ENCODE measurements at places on chromosomes 1 and 21.

DNA sequence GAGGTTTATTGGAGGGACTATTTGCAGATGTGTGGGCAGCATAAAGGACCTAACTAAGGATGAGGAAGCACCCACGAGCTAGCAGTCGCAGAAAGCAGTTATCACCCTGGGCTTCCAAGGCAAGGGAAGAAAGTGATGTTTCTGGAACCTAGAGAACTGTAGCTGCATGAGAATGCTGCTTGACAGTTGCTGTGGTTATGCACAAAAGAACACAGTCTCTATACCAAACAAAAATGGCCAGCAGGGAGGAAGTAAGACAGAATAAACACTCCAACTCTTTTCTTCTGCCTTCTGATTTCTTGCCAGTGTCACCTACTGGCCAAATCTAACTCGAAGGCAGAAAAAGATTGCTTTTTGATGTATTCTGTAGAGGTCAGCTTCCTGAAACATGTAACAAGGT, 190.2 kb downstream of the RASAL2 start:
- DNase-seq: no peak

GRCh38 chr1:68211761-68212380, 20.5 kb downstream of the WLS start:
- no peak for DNase-seq

GRCh38 chr1:39177706-39178105, 26.8 kb upstream of the MACF1 start:
- no peak for DNase-seq

DNA sequence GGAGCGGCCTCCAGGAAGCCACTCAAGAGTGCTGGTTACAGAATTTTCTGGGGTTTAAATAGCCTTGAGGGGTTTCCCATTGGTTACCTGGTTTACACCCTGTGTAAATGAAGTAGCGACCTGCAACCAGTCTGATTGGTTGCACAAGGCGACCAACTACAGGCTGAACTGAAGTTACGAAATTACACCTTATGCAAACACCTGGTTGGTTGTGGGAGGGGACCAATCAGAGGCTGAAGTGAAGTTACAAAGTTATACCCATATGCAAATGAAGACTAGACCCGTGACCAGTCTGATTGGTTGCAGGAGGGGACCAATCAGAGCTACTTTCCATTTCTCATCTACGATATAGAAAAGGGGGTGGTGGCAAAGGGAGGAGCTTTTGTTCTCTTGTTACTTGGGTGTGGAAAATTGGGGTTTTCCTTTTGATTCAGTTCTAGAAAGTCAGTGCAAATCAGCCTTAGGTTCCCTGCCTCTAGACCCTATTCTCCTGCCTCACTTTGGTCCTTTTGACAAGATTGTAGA, 22.2 kb upstream of the C1orf174 start:
- no peak for DNase-seq

- no peak for DNase-seq
Measured at GRCh38 chr21:35259457-35259856, 210.4 kb upstream of the RUNX1 start.

DNA sequence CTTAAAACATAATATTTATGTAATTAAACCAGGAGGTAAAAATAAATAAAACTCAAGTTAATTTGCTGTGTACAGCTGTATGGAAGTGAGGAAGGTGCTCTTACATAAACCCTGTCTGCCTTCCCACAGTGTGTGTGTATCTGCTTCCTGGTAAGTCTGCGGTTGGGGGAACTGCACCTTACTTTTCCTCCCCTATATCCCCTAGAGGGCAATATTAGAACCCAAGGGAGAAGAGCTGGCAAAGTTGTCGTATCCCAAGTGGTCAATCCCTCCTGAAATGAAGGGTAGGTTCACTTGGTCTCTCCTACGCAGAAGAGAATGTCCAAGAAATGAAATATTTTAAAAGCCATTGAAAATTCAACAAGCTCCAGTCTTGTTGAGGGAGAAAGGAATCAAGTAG, 17.8 kb upstream of the JAK1 start:
- DNase-seq: no peak

- DNase-seq: no peak
Measured at GRCh38 chr1:57986432-57986831, 560.1 kb downstream of the OMA1 start.

GRCh38 chr21:39314143-39315027, 953 bp upstream of the BRWD1 start:
- DNase-seq: peak; percentile 66

- no peak for DNase-seq
Measured at GRCh38 chr1:42777852-42778251, 6.9 kb upstream of the TMEM269 start.

DNA sequence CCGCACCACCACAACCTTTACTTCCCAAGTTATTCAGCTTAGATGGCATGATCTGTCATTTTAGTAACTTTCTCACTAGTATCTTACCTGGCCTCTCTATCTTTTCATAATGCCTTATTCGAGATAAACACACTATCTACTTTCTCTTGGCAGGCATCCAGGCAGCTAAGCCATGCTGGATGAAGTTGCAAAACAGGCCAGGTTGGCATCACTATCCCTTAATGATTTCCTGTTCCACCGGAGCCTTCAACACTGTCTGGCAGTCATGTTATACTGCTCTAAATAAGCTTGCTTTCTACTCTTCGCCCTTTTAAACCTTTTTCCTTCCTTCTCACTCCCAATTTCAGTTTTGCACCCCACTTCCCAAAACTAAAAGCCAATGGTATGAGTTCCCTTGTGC, 12.0 kb upstream of the KCNH1 start:
- no peak for DNase-seq

GRCh38 chr1:95263450-95263849, 29.4 kb downstream of the RWDD3 start:
- DNase-seq: no peak

GRCh38 chr1:119600976-119601375, 47.1 kb downstream of the ZNF697 start:
- no peak for DNase-seq

DNA sequence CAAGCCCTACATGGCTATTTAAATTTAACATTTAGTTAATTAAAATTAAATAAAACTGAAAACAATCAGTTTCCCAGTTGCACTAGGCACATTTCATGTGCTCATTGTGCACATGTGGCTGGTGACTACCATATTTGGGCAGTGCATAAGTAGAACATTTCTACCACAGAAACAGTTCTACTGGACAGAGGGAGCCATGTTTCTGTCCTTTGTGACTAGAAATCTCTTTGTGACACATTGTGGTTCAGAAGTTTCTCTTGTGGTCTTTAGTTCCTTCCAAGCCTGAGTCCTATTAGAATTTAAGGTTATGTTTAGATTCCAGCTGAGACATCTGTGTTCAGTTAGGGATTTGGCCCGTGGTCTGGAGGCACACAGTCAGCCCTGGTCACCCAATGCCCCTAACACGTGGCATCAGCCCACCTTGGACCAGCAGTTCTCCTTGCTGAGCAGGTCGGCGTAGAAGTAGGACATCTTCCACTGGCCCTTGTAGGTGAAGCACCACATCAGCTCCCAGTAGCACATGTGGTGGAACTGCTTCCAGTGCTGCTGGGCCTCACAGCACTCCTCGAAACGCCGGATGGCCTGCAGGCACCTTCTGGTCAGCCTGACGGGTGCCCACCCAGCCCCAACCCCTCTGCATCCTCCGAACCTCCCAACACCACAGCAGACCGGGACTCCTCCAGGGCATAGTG, 29.1 kb downstream of the TTC39A start:
- DNase-seq: no peak

DNA sequence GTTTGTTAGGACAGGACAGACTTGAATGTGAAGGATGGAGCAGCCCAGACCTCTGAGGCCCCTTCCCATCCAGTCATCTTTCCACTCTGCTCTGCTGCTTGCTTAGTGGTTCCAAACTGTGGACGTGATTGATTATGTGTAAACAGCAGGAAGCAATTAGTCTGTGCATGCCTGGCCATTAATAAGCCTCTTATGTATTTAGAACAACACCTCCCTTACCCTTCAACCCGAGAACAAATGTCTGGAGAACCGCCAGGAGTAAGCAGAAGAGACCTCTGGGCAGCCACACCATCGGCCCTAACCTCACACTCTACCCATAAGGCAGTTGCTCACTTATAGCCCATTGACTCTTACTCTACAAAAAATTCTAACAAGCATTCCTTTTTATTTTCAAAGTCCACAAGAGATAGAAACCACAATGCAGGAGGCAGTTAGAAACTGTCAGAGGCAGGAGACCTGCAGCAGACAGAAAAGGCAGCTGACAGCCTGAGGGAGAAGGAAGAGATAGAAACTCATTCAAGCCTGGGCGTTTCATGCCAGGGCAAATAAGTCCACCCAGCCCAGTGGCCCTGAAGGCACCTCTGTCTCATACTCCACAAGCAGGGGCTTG, 5.8 kb upstream of the EPHA8 start:
- no peak for DNase-seq
